Mesothelial cell of epicardium (in vitro differentiated cells): ENCODE measurements at places on chromosomes 16 and 17. TPM values are rescaled to one million over a fixed set of nuclear protein-coding genes. Genes with fewer than 3 reads are reported as not detected.

SLC12A3 gene
- total RNA-seq, result not detected in 3 replicates

DNA sequence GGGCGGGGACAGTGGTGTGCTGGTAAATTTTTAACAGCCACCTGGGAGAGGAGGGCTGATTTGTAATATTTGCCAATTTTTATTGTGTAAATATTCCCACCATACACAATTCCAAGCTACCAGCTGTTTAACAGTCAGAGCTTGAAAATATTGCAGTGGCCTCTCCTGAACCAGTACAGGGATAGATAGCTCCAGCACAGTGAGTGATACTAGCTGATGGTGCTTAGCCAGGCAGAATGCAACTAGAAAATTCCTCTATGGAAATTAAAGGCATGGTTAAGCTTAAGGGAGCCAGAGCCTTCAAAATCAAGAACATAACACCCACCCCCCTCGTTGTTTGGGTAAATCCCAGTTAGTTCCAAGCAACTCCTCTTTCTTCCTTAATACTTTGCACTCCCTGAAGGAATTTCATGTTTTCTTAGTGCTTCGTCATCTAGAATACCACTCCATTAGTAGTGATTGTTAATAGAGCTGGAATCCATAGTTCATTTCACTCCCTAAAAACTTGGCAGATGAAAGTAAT, 96.6 kb downstream of the CYB561 start:
- H3K4me3 ChIP-seq, result no peak overlapping the region
- H3K36me3 ChIP-seq, result peaks cover 18% of the 10 kb centered on the region
- peak overlapping the region; percentile 75 for H3K27ac ChIP-seq

GRCh38 chr17:38510421-38511149, 82.3 kb downstream of the ARHGAP23 start:
- DNase-seq, result peak; percentile 63
- H3K27me3 ChIP-seq, result peaks cover 18% of the 10 kb centered on the region
- H3K36me3 ChIP-seq, result no peaks in the 10 kb centered on the region
- peak overlapping the region; percentile 21 for H3K27ac ChIP-seq
- peaks cover 28% of the 10 kb centered on the region for H3K4me1 ChIP-seq

GRCh38 chr17:44599298-44600175, 42.3 kb downstream of the FZD2 start:
- H3K4me1 ChIP-seq, result peaks cover 52% of the 10 kb centered on the region
- no peaks in the 10 kb centered on the region for H3K36me3 ChIP-seq
- H3K4me3 ChIP-seq, result no peak overlapping the region

DNA sequence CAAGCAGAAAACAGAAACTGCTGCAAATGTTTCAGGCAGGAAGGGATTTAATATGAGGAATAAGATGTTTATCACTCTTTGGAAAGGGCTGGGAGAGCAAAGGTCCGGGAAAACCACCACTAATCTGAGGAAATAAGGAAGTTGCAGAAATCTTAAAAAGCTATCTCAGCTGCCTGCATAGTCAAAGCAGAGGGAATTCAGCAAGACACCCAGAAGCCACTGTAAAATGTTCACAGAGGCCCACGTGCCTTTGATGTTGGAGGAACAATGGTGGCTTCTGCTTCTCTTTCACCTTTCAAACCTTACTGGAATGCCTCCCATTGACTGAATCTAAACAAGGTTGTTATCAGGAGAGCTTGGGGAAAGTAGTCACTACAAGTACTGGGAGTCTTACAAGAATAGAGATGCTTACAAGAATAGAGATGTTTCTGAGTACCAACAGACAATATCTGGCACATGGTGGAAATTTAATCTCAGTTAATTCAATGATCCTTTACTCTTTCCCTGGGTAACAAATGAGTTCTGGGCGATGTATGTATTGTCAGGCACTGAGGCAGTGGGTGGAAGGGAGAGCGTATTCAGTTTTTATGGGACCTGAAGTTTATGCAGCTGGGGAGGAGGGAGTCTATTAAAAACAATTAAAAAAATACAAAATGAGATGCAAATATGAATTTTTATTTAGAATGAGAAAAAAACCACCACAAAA, 56.1 kb upstream of the MED13 start:
- peaks cover 7% of the 10 kb centered on the region for H3K4me1 ChIP-seq
- no peak for DNase-seq
- no peak overlapping the region for H3K4me3 ChIP-seq

GRCh38 chr16:48444574-48444973, 59.4 kb upstream of the SIAH1 start:
- no peaks in the 10 kb centered on the region for H3K36me3 ChIP-seq
- no peak overlapping the region for H3K4me3 ChIP-seq
- H3K4me1 ChIP-seq, result peaks cover 3% of the 10 kb centered on the region
- H3K27me3 ChIP-seq, result no peaks in the 10 kb centered on the region

DNA sequence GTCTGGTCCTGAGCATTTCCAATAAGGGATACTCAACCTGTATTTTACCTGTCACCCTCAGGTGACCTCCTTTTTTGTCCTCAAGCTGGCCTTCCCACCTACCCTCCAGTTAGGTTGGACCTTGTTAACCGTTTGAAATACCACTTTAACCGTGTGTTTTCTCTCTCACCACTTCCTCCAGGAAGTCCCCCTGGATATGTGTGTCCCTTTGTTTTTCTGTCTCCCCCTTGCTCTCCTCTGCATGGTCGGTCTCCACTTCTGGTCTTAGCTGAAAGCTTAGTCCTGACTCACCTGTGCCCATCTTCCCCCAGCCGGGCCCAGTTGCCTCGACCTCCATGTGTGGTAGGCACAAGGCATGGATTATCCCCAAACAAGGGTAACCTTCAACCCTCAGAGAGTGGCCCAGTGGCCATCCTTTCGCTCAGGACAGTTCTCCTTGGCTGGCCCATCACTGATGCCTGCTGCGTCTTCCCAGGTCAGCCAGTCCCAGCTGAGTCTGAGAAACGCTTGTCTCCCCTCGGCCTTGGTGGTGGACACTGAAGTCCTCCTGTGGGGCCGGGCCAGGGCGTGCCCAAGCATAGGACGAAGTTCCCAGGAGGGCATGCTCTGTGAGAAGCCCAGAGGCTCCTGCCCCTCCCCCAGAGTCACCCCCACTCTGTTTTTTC, 20.0 kb downstream of the LASP1 start:
- no peak overlapping the region for H3K27ac ChIP-seq
- H3K27me3 ChIP-seq, result no peaks in the 10 kb centered on the region
- H3K4me1 ChIP-seq, result peaks cover 14% of the 10 kb centered on the region
- H3K4me3 ChIP-seq, result no peak overlapping the region
- H3K36me3 ChIP-seq, result peaks cover 21% of the 10 kb centered on the region

DNA sequence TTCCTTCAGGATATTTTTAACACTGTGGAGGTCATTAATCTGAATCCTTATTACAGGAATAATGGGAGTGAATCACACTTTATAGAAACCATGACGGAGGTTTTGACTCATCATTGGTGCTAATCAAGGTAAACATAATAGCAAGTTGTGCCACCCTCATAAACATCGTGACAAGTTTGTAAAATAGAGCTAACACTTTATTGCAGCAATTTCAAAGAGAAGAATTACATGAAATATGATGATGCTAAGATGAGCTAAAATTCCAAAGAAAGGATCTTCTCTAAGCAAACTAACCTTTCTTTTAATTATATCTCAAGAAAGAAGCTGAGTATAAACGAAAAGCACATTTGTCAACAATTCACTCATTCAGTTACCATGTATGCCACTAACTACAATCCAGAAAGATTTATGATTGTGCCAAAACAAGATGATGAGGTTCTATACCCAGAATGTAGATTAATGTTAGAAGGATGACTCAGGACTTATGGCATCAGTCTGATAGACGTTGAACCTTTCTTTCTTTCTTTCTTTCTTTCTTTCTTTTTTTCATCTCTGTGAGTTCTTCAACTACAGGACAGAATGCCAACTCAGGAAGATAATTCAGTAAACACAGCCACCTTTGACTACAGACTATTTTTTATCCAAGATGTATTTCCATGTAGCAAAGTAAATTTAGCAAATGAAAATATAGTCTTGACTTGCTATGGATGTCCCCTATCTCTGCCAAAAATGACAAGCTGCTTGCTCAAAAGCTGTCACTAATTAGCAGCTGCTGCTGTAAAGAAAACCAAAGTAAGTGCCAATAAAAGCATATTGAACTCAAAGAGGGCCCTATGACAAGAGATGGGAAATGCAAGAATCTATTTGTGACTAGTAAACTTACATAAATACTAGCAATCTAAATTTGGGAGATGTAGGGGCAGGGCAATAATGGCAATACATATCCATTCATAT, 23.3 kb downstream of the STAT5B start:
- H3K4me3 ChIP-seq, result no peak overlapping the region
- H3K4me1 ChIP-seq, result peaks cover 10% of the 10 kb centered on the region
- H3K36me3 ChIP-seq, result no peaks in the 10 kb centered on the region
- DNase-seq, result no peak
- no peaks in the 10 kb centered on the region for H3K27me3 ChIP-seq
- no peak overlapping the region for H3K27ac ChIP-seq

KRTAP1-1 gene
- not detected in 3 replicates for total RNA-seq

DNA sequence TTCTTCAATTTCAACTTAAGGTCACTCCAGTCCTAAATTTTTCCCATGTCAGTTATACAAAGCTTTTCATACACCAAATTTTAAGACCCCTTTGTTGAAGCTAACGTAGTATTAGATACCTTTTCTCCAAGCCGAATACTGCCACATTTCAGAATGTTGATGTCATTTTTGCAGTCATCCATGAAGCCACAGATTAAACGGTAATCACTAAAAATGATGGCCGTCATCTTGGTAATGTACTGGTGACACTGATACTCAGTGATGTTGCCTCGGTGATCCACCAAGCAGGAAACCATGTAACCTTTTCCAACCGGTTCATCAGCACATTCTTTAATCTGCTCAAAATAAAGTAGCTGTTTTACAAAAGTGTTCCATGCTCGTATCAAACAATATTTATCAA, 82.1 kb upstream of the CLEC18B start:
- no peak for DNase-seq
- H3K4me1 ChIP-seq, result peaks cover 28% of the 10 kb centered on the region
- no peak overlapping the region for H3K4me3 ChIP-seq
- H3K36me3 ChIP-seq, result peaks cover 10% of the 10 kb centered on the region
- H3K27me3 ChIP-seq, result no peaks in the 10 kb centered on the region

CDH8 gene
- 18.8 to 22.6 TPM (median 20.2 TPM) in 3 replicates for total RNA-seq

GRCh38 chr16:47713225-47713595, 252.1 kb downstream of the PHKB start:
- no peak overlapping the region for H3K27ac ChIP-seq
- no peak for DNase-seq
- no peaks in the 10 kb centered on the region for H3K36me3 ChIP-seq
- peaks cover 25% of the 10 kb centered on the region for H3K4me1 ChIP-seq
- peaks cover 33% of the 10 kb centered on the region for H3K27me3 ChIP-seq

GGA3 gene
- 54.6 to 61.2 TPM (median 58.3 TPM) in 3 replicates for total RNA-seq

DNA sequence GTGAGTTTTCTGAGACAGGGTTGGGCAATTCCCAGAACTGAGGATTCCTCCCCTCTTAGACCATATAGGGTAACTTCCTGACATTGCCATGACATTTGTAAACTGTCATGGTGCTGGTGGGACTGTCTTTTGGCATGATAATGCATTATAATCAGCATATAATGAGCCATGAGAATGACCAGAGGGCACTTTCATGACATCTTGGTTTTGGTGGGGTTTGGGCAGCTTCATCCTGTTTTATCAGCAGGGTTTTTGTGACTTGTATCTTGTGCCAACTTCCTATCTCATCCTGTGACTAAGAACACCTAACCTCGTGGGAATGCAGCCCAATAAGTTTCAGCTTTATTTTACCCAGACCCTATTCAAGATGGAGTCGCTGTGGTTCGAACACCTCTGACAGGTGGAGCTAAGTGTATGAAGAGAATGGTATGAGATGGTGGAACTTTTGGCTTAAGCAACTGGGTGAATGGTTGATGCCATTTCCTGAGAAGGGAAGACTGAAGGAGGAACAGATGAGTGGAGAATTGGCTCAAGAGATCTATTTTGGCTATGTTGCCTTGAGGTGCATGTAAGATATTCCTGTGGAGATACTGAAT, 217.3 kb downstream of the RAB11FIP4 start:
- no peaks in the 10 kb centered on the region for H3K27me3 ChIP-seq
- no peak for DNase-seq
- no peaks in the 10 kb centered on the region for H3K4me1 ChIP-seq
- no peak overlapping the region for H3K27ac ChIP-seq

C16orf96 gene
- total RNA-seq, result 0.45 to 0.95 TPM (median 0.58 TPM) in 3 replicates

TMEM100 gene
- 4.9 to 5.1 TPM (median 5.0 TPM) in 3 replicates for total RNA-seq

DNA sequence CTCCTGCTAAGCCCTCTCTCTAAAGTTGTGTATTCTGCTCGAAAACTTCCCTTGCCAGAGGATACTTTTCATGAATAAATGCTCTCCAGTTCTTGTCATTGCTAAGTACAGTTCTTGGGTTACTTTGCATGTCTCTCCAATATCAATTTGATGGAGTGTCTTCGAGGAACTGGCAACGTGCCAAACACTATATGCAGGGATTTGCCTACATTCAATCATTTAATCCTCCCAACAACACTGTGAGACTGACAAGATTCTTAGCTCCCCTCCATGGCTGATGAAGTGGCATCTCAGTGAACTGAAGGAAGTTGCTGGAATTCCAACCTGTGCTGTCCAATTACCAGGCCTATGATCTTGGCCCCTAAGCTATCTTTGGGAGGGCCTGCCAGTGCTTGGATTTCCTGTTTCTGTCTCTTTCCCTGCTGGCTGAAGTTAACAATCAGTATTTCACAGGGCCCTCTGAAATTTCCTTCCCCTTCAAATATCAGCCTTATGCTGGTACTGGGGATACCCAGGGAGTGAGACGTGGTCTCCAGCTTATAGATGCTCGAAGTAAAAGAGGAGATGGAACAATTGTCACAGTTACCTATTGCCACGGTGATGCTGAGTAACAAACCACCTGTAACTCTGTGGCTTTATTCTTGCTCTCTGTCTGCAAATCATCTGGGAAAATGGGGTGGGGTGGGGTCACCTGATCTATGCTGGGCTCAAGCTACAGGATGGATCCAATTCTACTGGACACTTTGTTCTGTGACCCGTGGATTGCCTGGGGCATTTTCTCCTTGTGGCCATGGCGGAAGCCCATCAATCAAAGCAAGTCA, 19.4 kb upstream of the CRISPLD2 start:
- peak overlapping the region; percentile 8 for H3K27ac ChIP-seq
- H3K4me3 ChIP-seq, result no peak overlapping the region
- H3K36me3 ChIP-seq, result peaks cover 1% of the 10 kb centered on the region
- no peaks in the 10 kb centered on the region for H3K27me3 ChIP-seq
- DNase-seq, result no peak
- peaks cover 15% of the 10 kb centered on the region for H3K4me1 ChIP-seq

- no peak overlapping the region for H3K4me3 ChIP-seq
- no peaks in the 10 kb centered on the region for H3K4me1 ChIP-seq
- DNase-seq, result no peak
- H3K27me3 ChIP-seq, result peaks cover 55% of the 10 kb centered on the region
- no peak overlapping the region for H3K27ac ChIP-seq
Measured at GRCh38 chr17:40777459-40777858, 4.9 kb downstream of the KRT27 start.

- H3K27ac ChIP-seq, result peak overlapping the region; percentile 72
- no peak overlapping the region for H3K4me3 ChIP-seq
- peaks cover under 1% of the 10 kb centered on the region for H3K36me3 ChIP-seq
- H3K4me1 ChIP-seq, result peaks cover 47% of the 10 kb centered on the region
- H3K27me3 ChIP-seq, result no peaks in the 10 kb centered on the region
Measured at GRCh38 chr17:76641501-76641900, 2.1 kb downstream of the ST6GALNAC1 start.
